DMS153 (cell line): ENCODE measurements at places on chromosomes 16 and 17.

DNA sequence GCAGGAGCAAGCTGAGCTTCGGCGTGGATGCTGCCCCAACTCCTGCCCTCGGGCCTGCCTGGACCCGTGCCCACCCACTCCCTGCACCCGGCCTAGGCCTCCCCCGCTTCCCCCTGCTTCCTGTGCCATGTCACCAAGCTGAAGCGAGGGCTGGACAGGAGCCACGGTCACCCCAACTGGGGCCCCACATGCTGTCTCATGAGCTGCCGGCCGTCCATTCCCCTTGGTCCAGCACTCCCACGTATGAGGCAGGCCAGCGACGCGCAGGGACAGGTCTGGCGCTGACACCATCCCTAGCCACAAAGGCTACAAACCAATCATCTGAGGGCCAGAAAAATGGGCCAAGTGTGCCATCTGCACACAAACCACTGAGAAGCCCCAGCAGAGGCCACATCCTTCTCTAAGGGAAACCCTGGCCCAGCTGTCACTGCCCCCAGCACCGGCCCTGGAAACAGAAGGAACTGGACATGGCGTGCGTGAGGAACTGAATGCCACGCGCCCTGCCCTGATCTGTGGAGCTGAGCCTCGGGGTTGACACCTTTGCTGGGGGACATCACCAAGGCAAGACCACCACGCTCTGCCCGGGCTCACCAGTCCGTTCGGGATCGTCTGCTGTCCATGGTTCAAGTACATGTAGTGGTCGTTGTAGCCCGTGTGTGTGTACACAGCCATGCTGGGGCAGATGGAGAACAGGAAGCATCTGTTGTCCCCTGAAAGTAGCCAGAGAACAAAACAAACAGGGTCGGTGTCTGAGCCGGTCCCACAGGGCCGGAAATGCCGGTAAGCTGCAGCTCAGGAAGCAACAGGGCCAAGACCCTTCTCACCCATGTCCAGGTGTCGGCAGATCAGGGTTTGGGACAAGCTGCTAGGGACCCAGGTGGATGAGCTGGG lies 22.2 kb downstream of the MEAK7 start:
- peak; percentile 11 for DNase-seq

DNA sequence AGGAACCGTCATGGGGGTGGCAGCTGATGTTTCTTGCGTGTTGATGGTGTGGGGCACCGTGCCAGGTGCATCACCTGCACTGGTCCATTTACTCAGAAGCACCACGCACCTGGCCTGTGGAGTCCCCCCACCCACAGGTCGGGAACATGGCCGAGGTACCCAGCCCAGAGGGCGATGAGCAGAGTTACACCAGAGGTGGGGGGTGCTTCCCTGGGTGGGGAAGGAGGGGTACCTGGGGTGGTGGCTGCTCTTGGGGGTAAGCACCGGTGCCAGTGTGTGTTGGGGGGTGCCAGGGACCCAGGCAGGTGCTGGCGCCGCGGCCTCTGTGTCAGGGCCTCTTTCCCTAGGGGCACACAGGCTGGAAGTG lies 5.0 kb upstream of the ZNF750 start:
- DNase-seq: no peak

DNA sequence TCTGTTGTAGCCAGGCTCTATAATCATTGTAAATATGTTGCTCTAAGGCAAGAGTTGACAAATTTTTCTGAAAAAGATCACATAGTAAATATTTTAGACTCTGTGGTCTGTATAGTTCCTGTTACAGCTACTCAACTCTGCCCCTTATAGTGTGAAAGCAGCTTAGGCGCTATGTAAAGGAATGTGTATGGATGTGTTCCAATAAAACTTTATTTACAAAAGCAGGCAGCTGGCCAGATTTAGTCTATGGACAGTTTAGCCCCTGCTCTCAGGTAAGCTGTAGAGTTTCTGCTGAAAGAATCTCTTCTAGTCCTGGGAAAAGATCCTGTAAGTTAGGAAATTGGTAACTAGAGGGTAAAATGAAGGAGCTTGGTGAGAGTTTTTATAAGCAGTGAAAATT lies 133.1 kb downstream of the SALL1 start:
- DNase-seq: no peak

GRCh38 chr17:31556969-31557645 lies 165.6 kb downstream of the RAB11FIP4 start:
- DNase-seq: no peak

GRCh38 chr17:46090871-46091270 lies 91.8 kb downstream of the STH start:
- no peak for DNase-seq

GRCh38 chr17:73064084-73064938 lies 28.2 kb downstream of the SLC39A11 start:
- DNase-seq: no peak

- DNase-seq: peak; percentile 10
Observed at GRCh38 chr17:65556014-65556909, 5.2 kb downstream of the AXIN2 start.

DNA sequence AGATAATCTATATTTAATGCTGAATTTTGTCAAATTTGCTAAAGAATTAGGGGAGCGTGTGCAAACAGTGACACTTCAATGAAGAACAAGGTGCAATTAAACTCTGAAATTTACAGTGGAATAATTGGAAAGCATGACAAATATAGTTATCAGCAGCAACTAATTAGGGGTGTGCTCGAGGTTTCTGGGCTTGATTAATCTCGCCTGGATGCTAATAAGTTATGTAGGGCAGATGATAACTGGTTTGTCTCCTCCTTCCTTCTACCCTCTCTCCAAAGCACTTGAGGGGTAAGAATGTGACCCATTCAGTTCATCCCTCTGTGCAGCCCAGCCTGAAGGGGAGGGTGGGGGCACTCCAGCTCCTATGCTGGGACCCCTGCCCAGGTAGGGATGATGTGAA lies 21.9 kb downstream of the MRM1 start:
- DNase-seq: no peak

- DNase-seq: no peak
Observed at GRCh38 chr17:60827943-60828342, 150.3 kb downstream of the BCAS3 start.

DNA sequence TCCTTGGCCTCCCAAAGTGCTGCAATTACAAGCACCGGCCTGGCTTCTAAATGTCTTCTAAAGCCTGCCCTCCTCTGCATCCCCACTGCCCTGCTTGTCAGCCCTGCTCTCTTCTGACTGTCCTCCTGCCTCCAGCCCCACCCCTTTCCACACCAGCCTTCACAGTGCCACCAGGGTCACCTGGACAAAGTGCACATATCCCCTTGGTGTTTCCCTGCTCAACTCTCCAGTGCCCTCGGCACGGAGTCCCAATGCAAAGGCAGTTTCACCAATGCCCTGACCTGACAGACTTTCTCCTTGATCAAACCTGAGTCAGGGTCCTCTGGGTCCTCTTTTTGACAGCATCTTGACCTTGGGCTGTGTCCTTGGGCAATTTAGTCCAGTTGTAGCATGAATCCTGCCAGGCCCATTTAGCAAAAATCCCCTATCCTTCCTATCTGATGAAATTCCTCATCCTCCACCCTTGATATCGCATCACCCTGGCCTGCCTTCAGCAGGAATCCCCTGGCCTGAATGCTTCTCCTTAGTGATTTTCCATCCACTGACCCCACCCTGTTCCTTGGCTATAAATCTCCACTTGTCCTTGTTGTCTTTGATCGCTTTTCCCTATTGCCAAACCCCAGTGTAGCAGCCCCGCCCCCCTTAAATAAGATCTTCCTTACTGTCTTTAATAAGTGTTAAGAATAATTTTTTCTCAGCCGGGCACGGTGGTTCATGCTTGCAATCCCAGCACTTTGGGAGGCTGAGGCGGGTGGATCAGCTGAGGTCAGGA lies 42.7 kb upstream of the ETV4 start:
- no peak for DNase-seq

DNA sequence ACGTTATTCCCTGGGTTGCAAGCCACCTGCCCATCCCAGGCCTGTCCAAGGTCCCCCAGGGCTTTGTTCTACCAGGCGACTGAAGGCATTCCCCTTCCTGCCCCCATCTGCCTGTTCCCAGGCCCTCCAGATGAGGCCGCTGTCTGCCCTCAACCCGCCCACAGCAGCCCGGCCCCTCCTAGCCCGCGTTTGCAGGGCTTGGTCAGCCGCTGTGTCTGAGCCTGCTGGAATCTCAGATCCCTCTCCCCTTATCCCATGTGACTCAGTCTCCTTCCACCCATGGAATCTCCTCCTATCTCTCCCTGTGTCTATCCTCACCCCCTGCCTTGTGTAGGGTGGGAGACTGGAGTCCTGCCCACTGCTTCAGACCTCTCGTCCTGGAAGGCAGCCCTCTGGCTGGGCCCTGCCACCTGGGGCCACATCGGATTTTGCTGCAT lies 186.0 kb upstream of the TNRC6C start:
- DNase-seq: no peak

DNA sequence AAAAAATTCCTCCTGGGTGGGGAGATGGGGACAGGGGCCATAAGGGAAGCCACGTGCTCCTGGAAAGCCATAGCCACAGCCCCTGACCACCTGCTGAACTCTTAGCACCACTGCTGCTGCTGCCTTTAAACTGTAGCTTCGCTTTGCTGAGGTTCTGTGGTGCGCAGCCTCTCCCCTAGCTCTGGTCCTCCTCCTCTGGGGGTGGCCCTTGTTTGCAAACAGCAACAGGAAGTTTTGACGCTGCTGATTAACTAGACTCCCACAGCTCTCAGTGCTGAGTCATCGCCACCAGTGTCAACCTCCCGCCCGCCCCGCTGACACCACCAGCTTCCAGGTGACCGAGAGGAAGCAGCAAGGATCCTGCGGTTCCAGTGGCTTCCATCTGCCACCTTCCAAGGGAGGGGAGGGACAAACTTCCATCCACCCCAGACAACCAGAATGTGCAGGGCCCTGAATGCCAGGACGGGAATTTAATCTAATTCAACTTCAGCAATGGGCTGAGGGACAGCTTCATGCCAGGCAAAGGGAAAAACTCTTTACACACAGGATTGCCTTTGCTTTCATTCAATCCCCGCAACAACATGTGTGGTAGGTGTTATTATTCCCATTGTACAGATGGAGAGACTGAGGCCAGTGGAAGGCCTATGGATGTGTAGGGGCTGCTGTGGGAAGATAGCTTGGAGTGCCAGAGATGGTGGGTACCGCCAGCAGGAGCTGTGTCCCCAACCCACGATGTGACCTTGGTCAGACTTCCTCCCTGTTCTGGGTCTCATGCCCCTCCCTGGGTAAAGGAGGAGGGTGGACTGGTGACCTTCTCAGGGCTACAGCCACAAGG lies 8.1 kb upstream of the KIFC3 start:
- peak; percentile 59 for DNase-seq

GRCh38 chr17:35051183-35051578 lies 12.3 kb downstream of the RFFL start:
- peak; percentile 29 for DNase-seq

GRCh38 chr17:27245230-27245696 lies 48.7 kb upstream of the WSB1 start:
- peak; percentile 87 for DNase-seq

- DNase-seq: peak; percentile 82
Observed at GRCh38 chr17:62671553-62671952, 44.1 kb downstream of the MRC2 start.

- DNase-seq: no peak
Observed at GRCh38 chr17:50562242-50563091, 2.0 kb downstream of the CACNA1G start.

- DNase-seq: no peak
Observed at GRCh38 chr16:14472357-14472756, 157.7 kb downstream of the PARN start.

DNA sequence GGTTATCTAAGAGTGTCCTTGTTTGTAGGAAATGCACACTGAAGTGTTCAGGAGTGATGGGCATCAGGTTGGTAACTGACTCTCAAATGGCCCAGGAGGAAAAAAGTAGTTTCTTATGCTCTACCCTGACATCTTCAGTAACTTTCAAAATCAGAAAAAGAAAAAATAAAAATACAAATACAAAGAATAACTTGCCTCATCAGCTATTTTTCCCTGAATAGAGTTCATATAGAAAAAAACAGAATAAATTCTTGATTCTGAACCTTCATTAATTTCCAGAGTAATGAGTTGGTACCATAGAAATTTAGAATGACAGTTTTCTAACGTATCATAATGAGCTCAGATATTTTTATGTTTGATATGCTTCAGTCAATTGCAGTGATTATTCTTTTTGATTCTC lies 27.2 kb upstream of the HYDIN start:
- DNase-seq: no peak

DNA sequence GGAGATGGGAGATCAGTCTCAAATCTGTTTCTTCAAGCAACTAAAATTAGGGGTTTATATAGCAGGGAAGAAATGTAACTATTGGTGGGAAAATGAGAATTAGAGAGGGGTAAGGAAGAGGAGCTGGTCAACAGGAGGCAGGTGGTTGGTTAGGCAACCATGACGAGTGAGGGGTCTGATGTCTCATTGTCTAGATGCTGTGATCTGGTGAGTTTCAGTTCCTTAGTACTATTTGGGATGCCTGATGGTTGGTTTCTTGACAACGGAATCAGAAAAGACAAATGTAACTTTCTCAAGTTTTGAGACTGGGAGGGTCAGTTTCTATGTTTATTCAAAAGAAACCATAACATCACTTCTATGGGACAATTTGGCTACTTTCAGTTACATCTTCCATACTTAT lies 415.3 kb upstream of the C16orf82 start:
- no peak for DNase-seq

DNA sequence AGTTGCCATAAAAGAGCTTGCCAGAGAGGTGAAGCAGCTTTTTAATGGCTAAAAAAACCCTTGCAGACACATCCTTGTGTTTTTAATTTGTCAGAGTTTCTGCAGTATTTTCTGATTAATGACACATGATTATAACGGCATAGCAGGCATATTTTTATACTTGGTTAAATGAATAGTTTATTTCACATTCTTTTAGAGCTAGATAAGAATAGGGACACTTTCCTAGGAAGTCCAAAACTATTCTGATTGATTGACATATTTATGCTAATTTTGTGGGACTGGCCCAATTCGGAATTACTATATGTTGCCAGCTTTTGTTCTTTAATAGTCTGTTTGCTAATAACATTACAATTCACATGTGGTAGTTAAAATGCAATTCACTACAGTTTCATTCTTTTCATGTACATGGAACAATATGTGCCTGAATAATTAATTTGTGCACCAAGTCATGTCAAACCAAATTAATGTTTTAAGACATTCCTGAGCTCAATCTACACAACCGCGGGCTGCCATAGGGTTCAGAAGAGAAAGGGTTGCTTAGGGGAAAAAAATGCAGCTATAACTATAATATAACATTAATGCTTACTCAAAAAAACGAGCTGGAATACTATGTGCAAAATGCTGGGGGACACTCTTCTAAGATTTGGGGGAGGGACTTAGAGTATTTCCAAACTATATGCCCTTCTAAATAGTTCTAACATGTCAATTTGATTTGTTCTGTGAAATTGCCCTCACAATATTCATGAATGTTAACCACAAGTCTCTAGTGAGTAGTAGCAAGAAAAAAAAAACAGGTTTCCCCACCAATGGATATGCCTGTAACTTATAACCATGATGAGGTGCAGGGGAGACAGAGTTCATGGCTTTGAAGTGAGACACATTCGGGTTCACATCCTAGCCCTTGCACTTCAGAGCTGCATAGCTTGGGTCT lies 305.4 kb downstream of the CEP112 start:
- no peak for DNase-seq
